ENCODE measurements at places on chromosomes 4 and X.

DNA sequence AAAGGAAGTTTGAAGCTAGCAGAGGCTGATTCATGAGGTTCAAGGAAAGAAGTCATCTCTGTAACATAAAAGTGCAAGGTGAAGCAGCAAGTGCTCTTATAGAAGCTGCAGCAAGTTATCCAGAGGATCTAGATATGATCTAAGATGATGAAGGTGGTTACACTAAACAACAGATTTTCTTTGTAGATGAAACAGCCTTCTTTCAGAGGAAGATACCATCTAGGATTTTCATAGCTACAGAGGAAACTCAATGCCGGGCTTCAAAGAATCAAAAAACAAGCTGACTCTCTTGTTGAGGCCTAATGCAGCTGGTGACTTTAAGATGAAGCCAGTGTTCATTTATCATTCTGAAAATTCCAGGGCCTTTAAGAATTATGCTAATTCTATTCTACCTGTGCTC, 28.8 kb downstream of the NR0B1 start:
- no peak for DNase-seq

DNA sequence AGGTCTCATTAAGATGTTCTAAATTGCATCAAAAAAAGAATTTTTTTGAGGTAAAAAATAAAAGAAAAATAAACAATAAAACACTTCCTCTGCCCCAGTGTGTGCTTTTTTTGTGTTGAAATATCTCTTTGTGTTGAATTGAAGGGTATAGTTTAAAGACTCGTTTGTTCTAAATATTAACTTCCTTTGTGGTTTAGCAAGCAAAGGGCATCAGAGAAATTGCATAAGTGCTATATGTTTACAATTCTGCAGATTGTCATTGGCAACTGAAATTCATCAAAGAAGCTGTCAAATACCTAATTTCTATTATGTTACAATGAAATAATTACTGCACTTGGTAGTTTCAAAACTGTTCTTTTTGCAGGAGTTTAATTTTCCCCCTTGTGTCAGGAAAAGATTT, 260.5 kb downstream of the DKK2 start:
- DNase-seq, result no peak

DNA sequence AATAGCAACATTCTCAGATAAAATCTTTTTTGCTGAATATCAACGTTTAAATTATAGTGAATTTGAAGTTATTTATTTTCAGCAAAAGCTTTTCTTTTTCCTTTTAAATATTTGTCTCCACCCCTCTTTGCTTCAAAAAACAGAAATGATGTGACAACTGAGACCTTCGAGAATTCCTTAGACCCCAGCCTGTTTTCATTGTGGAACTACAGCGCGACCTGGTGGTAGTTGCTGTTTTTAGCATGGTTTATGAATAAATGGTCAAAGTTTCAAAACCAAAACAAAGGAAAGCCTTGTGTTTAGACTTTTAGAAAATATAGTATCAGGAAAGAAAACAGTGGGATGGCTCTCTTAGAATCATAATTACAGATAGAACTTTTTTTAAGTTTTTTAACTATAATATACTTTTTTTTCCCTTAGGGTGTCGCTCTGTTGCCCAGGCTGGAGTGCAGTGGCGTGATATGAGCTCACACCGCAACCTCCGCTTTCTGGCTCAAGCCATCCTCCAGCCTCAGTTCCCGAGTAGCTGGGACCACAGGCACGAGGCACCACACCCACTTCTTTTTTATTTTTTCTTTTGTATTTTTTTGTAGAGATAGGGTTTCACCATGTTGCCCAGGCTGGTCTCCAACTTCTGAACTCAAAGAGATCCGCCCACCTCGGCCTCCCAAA, 26.8 kb upstream of the TMEM184C start:
- peak; percentile 12 for DNase-seq

DNA sequence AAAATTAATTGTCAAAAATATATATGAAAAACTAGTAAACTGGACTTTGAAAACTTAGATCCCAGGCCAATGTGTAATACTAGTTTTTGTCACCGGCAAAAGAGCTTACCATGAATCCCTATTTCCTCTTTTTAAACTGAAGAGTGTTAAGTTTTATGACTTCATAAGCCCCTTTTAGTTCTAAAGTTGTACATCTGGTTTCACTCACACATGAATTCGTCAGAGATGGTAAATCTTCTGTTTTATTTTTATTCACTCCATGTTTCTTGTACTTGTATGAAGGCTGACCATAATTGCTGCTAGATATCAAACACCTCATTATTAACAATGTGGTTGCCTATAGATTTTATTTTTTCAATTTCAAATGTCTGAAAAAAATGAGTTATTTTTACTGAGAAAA, 827.9 kb downstream of the PCDH7 start:
- no peak for DNase-seq

GRCh38 chr4:2068566-2068965, 9.4 kb downstream of the NAT8L start:
- DNase-seq, result no peak

DNA sequence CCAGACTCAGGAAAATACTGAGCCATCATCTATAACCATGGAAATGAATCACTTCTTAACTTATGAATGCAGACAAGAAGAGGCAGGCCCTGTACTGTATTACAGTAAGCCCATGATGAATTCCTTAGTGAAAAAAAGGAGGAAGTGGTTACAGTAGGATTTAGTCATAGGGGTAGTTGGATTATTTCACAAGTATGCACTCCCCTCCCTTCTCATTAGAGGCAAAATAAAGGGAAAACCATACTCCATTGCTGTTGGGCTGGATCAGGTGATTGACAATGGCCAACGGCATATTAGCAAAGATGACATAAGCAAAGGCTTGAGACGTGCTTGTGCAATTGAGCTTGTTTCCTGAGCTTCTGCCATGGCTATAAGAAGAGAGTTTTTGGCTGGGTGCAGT, 181.1 kb upstream of the PRPS2 start:
- DNase-seq, result no peak

GRCh38 chr4:145523117-145523516, 41.5 kb downstream of the SMAD1 start:
- DNase-seq, result no peak

GRCh38 chr4:153748378-153748777, 11.4 kb downstream of the RNF175 start:
- no peak for DNase-seq

GRCh38 chr4:145939856-145940255, 1.2 kb upstream of the ZNF827 start:
- DNase-seq, result no peak

- no peak for DNase-seq
These were observed 221.6 kb upstream of the PSAPL1 start for GRCh38 chr4:7656244-7656800.

- DNase-seq, result no peak
These were observed 1305.8 kb downstream of the PCDH7 start for GRCh38 chr4:32025851-32026459.

DNA sequence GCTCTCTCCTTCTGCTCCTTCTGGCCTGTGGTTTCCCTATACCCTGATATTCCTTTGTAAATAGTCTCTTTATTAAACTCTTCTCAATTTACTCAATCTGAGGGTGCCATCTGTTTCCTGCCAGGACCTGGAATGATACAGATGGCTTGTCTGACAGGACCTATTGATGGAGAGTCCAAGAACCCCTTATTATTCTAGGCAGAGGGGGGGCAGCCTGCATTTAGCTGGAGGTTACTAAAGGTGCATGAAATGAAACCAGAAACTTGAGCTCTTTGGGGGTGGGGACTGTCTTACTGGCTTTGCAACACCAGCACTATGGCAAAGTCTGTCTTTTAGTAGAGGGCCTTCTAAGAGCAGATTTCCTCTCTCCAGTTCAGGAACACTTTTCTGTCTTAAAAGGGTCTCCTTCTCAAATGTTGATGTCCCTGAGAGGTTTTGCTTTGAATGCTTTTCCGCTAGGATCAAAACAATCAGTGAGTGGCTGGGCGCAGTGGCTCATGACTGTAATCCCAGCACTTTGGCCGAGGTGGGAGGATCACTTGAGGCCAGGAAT, 162.5 kb upstream of the MED14 start:
- no peak for DNase-seq

- DNase-seq, result no peak
These were observed 55.1 kb upstream of the GUCY1A1 start for GRCh38 chr4:155611501-155611900.

DNA sequence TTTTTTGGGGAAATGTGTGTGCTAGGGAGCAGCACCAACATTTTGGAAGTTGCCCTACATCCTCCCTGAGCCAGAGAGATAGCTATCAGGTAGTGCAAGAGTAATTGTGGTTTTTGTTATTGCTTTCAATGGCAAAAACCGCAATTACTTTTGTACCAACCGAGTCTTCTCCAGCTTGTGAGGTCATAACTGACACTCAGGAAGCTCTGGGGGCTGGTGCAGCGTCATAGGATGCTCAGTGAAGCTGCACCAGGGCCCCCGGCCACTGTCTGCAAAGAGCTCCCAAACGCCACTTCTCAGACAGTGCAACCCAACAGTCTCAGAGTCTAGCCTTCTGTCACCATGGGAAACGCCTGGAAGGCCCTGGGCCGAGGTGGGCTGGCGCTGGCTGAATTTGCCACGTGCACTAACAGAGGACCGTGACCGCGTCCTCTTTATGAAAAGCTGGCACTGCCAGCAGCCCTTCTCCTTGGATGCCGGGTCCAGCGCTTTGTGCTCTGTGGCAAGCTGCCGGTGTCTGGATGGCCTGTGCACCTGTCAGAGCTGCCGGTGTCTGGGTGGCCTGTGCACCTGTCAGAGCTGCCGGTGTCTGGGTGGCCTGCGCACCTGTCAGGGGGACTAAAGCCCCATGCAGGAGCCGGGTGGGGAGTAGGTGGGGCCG, 19.4 kb downstream of the SH3TC1 start:
- DNase-seq, result no peak

DNA sequence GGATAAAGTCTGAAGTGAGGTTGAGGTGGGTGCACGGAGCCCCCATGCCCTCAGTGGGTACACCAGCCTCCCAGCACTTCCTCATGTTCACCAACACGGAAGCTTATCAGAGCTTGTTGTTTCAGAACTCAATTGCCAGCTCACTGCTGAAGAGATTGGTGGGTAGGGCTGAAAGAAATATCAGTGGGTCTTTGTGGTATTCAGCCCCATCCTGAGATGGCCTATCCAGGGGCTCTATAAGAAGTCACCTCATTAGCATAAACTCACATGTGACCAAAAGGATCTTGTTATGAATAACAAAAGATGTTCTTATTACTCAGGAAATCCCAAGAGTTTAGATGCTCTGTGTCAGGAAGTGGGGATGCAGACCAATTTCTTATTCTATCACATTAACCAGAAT, 177.3 kb downstream of the ARHGAP10 start:
- no peak for DNase-seq

DNA sequence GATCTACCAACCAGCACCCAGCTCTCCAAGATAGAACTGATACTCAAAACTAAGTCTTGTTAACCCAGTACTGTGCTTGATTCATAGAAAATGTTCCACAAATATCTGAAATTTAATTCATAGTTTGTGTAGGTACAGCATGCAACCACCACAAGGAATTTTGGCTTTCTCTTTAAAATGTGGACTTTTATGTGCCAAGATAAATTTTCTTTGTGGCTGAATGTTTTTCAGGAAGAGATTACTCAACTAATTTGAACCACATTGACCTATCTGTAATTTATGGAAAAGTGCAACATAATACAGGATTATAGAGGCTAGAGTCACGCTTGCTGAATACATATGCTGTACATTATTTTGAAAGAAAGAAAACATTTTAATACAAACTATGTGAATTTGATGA, 730.8 kb downstream of the IL1RAPL1 start:
- DNase-seq, result no peak

DNA sequence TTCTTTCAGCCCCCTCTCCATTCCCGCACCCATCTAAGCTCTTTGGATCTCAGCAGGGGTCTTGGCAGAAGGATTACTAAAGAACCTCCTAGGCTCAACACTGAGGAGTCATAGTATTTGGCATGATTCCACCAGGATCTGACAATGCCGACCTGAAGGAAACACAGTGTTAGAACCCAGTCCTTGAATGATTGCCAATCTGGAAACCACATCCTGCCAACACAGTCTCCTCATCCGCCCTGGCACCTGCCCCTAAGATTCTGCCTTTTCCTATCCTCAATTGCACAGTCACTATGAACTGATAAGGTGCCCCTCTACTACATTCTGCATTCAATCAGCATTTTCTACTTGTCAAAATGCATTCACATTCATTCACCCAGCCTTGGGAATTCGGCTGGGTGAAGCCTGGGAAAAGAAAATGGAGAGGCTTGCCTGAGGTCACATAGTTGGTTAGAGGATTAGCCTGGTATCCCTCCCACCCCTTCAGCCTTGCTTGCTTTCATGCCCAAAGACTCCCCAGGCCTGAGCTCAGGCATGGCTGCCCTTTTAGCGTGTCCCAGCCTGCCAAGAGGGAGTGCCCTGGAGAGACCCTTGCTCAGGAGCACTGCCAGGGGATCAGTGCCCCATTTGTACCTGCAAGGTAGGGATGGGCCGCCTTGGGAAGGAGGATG, 2.2 kb upstream of the CLDN2 start:
- DNase-seq, result no peak

- DNase-seq, result no peak
These were observed 181.3 kb downstream of the OR13H1 start for GRCh38 chrX:131725001-131725654.
